Retina (tissue), 1 donor: ENCODE measurements at places on chromosomes 4 and X.
A peak's percentile ranks its signal among the peaks of the same experiment; 100 is the strongest.

DNA sequence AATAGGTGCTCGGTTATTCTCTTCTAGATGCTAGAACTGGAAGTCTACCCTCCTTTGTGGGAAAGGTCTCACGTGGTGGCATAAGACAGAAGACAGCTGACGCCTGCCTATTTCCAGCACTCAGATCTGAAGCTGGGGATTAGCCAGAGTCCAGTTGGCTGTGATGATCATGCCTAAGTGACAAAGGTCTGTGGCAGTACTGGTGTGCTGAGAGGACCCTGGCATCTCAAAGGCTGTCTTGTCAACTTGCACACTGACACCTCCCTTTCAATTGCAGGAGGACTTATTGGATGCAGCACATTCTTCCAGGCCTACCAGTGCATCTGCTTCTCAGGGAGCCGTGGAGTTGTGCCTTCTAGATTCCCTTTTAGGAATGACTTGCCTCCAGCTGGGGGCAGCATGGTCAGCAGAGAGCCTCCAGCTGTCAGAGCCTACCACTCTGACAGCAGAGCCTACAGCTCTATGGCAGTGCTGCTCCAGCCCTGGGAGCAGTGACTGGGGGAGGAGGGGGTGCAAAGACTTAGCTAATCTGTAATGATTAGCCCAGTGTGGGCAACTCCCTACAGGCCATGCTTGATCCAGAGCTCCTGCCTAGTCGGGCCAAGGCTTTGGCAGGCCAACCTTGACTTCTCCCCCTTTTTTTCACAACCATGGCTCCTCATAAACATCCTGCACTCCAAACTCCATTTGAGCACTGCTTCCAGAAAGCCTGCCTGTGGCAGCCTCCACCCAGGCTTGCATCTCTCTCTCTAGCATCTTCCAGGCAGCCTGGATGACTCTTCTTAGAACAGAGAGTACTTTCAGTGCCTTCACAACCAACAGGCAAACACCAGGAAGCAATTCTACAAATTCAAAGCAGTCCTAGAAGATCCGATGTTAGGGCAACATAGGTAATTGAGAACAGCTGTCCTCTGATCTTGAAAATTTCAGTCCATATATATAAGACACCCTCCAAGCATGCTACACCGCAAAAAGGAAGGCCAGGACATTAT, 13.8 kb upstream of the FGFBP2 start:
- DNase-seq, result no peak

- DNase-seq, result peak; percentile 73
These were observed 657 bp downstream of the TCEAL8 start for GRCh38 chrX:103254171-103254824.

- DNase-seq, result no peak
These were observed 1.9 kb upstream of the EIF1AX start for GRCh38 chrX:20143561-20143960.

DNA sequence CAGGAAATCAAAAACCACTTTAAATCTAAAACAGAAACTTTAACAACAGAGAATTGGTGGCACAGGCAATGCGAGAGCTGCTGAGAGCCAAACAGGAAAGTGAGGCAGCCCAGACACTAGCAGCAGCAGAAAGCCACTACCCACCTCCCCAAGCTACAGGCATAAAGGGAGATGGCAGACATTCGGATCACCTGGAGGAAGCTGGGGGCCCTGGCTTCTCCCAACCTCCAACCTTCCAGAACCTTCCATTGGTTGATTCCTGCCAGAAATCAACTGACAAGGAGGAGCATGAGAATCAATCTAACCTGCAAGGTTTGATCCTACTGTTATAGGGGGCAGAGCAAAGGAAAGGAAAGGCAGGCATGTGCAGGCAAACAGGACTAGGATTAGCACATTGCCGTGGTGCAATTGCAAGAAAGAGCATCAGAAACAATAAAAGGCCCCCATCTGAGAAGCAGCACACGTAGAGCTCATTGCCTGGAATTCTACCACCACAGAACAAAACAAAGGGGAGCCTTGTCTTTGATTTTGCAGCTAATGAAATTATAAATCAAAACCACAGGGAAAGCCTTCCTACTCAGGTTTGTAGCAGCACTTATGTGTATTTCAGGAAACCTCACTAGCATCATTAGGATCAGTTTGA, 427.3 kb upstream of the RASGEF1B start:
- no peak for DNase-seq

- peak; percentile 83 for DNase-seq
These were observed 73.0 kb upstream of the PJA1 start for GRCh38 chrX:69238114-69238886.

GRCh38 chrX:12794654-12795053, 3.4 kb downstream of the PRPS2 start:
- no peak for DNase-seq

GRCh38 chrX:30887721-30888120, 1.3 kb downstream of the TAB3 start:
- no peak for DNase-seq

DNA sequence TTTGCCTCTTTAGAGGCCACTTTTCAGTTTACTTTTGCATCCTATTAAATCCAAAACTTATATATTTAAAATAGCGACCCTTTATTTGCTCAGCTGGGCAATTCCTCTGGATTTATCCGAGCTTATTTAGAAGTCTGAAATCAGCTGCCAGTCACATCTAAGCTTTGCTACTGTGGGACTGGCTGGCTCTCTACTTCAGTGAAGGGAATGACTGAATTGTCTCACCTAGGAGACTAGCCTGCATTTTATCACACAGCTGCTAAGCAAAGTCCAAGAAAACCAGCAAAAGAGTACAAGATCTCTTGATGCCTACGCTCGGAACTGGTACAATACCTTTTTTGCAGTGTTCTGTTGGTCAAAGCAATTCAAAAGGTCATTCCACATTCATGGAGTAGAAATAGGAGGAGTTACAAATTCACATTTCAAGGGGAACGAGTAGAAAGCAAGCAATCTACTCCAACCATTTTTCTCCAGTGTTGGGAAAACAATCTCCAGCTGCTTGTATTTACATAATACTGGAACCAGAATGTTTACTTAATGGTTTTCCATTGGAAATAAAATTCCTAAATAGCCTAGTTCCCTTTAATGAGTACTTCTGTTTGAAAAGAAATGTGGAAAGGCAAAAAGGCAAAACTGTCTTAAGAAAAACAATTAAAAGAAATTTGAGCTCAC, 160.2 kb downstream of the MAGEB5 start:
- DNase-seq, result no peak

DNA sequence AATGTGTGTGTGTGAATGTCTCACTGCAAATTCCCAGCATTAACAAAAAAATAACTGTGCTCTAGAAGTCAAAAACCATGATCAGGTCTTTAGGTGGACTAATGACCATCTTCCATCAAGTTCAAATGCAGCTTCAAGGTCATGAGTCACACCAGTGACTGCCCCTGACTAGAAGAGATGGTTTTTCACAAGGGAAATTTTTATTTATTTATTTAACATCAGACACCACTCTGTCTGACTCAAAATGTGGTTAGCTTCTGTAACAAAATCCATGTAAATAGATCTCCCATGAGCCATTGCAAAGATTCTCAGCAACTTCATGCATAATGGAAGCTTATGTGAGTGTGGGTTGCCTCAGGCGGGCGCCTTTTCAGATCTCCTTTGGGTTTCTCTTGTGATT, 219.2 kb downstream of the KIT start:
- DNase-seq, result no peak

DNA sequence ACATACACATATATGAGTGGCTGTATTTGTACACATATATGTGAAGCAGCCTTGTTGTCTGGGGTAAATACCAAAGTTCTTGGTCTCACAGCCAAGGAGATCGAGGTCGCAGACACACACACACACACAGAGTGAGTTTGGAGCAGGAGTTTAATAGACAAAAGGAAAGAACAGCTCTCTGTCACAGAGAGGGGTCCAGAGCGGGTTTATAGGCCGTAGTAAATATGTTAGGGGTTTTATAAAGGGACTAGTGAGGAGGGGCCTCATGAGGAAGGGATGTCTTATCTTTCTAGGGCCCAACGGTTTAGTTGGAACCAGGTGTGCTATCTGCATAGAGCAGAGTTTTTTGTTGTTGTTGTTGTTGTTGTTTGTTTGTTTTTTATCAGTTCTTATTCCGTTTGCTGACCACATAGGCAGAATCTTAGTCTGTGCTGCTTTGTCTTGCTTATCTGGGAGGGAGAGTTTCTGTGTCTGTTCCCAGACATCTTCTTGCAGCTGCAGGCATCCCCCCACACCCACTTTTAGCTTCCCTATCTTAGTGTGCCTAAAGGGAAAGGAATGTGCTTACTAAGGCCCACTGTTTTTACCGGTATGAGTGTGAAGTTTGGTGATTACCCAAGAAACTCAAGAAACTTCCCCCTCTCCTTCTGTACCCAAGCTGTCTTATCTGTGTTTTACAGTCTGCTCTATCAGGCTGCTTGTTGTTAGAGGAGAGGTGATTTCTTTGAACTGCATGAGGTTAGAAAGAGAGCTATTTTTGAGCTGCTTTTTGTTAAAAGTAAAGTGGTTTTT, 91.9 kb downstream of the TENT5D start:
- DNase-seq, result peak; percentile 3

DNA sequence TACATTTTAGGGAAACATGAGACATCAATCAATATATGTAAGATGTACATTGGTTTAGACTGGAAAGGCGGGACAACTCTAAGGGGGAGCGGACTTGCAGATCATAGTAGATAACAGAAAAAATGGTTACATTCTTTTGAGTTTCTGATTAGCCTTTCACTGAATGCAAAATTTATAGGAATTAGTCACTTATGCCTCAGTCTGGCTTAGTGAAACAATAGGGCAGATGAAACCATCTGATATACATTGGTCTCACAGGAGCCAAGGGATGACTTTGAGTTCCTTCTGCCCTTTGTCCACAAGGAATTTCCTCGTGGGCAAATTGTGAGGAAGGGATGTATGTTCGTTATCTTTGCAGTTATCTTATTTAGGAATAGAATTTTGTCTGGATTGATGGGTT, 128.2 kb downstream of the ARSF start:
- no peak for DNase-seq

DNA sequence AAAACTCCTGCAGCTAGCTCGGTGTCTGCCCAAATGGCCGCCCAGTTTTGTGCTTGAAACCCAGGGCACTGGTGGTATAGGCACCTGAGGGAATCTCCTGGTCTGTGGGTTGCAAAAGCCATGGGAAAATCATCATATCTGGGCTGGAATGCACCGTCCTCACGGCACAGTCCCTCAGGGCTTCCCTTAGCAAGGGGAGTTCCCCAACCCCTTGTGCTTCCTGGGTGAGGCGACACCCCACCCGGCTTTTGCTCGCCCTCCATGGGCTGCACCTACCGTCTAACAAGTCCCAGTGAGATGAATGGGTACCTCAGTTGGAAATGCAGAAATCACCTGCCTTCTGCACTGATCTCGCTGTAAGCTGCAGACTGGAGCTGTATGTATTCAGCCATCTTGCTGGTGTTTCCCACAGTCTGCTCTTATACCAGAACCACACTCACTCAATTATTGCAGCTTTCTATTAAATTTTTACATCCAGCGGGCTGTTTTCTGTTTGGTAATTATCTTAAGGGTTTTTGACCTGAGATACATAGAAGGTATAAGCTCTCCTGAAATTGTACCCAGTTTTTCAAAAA, 36.7 kb upstream of the NPNT start:
- DNase-seq, result no peak

- DNase-seq, result no peak
These were observed 231.5 kb downstream of the BCOR start for GRCh38 chrX:39866229-39866628.

DNA sequence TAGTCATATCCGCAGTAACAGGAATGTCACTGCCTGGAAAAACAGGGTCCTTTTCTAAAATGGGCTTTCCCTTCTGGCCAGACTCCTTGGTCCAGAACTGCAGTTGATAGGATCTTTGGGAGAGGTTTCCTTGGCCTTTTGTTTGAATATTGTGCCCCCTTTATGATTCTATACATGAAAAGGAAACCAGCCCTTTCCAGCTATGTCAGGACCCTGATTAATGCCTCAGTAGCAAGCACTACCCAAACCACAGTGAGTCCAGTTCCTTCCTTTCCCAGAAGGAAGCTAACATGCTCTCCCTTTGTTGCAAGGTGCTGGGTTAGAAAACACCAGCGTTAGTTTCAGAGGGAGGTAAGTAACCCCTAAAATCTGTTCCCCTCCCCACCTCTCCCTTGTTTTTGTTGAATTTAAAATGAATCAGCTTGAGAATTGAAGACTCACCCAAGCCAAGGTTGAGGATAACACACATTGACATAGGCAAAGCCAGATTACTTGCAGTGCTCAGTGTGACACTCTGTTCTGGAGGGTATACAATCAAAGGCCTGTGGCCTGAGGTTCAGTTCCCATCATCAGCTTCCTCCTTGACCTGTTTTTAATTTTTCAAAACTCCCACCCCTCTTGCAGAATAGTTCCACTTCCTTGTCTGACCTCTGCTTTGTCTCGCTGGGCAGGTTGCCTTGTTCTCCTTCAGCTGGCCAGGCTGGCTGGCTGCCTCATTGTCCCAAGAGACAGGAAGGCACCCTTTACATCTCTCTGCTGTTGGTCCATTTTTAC, 87.6 kb upstream of the PLAC1 start:
- no peak for DNase-seq

GRCh38 chr4:23728393-23728792, 161.5 kb downstream of the PPARGC1A start:
- no peak for DNase-seq

- DNase-seq, result no peak
These were observed 87.9 kb upstream of the NPY2R start for GRCh38 chr4:155120536-155120935.

DNA sequence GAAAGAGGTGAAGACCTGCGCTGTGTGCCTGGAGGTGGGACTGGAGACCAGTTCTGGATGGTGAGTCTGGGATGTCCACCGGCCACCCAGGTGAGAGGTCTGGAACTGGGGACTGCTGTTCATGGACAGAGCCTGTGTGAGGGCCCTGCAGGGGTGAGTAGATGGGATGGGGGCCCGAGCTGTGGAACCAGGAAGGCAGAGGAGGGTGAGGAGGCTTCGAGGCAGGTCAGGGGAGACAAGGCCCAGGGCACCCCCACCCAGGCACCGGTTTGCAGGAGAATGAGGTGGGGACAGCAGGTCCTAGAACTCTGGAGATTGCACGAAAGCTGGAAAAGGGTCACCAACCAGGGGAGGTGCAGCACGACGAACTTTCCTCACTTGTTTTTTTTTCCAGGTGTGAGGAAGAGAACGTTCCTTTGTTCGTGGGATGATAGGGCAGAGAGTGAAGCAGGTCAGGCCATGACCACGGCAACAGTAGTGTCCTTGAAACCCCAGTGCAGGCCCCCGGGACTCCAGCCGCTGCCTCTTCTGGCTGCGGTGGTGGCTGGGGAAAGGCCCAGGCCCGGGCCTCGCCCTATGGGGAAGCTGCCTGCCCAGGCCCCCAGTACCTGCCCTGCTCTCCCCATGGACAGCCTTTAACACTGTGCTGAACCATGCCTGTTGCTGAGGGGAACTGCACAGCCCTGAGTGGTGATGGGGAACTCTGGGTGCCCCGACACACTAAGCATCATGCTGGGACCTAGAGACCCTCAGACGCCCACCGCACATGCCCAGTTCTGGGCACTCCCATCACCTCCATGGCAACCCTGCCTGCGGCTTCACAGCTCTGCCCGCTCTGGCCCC, 22.9 kb downstream of the TNIP2 start:
- DNase-seq, result no peak
